ENCODE measurements at places on chromosomes 12 and 14. TPM values are rescaled to one million over a fixed set of nuclear protein-coding genes. Genes with fewer than 3 reads are reported as not detected.

BHLHE41 gene
- total RNA-seq: 21.0 TPM

TAS2R30 gene
- 4.1 TPM for total RNA-seq

L2HGDH gene
- total RNA-seq: 4.8 TPM

OLR1 gene
- total RNA-seq: 6.2 TPM

GRCh38 chr14:62743560-62743959 lies 301.7 kb downstream of the KCNH5 start:
- DNase-seq: no peak

DNA sequence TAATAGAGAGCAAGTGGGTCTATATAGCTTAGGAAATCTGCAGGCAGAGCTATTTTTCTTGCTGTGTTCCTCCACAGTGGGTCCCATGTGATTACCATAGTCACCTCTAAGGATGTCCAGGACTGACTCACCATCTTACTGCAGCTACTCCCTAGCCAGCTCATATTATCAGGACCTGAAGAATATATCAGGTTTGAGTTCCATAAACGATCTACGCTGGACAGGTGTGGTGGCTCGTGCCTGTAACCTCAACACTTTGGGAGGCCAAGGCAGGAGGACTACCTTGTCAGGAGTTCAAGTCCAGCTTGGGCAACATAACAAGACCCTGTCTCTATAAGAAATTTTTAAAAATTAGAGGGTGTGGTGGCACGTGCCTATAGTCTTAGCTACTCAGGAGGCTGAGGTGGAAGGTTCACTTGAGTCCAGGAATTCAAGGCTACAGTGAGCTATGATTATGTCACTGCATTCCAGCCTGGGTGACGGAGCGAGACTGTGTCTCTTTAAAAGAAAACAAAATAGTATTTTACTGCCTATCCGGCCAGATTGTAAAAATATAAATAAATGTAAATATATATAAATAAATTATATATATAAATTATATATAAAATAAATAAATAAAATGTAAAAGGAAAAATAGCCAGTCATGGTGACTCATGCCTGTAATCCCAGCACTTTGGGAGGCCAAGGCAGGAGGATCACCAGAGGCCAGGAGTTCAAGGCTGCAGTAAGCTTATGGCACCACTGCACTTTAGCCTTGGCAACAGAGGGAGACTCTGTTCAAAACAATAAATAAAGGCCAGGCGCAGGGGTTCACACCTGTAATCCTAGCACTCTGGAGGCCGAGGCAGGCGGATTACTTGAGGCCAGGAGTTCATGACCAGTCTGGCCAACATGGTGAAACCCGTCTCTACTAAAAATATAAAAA lies 6.9 kb upstream of the SPRYD4 start:
- no peak for DNase-seq

Measured in mesenteric fat pad (tissue), 1 donor.